NCI-H2081 (cell line): ENCODE measurements at places on chromosomes 7 and 10.

DNA sequence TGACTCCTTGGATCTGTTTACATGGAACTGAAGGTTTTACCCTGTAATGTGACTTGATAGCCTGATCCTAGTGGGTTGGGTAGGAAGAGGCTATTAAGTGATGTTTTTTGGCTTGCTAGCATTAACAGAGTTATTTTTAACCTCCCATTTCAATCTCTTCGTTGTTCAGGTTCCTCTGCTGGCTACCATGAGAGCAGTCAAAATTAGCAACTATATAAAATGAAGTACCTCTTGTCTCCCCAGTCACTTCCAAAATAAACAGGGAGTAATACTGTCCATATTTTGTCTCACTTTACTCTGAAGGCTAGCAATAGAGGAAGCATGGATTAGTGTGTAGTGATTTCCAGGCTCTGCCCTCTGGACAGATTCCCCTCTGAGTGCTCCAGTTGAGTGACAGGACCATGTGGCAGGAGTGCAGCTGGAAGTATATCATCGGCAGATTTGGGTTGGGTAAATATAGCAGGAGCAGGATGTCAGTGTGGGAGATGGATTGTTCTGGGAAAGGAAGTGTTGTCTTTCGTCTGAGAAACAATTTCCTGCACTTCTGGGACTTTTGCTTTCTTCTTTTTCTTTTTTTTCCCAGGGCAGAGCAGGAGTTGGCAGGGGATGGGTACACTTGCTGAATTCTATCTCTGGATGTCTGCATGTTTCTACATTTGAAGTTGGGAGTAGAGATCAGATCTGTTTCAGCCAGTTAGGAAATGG lies 35.2 kb downstream of the GBF1 start:
- peak; percentile 21 for DNase-seq

DNA sequence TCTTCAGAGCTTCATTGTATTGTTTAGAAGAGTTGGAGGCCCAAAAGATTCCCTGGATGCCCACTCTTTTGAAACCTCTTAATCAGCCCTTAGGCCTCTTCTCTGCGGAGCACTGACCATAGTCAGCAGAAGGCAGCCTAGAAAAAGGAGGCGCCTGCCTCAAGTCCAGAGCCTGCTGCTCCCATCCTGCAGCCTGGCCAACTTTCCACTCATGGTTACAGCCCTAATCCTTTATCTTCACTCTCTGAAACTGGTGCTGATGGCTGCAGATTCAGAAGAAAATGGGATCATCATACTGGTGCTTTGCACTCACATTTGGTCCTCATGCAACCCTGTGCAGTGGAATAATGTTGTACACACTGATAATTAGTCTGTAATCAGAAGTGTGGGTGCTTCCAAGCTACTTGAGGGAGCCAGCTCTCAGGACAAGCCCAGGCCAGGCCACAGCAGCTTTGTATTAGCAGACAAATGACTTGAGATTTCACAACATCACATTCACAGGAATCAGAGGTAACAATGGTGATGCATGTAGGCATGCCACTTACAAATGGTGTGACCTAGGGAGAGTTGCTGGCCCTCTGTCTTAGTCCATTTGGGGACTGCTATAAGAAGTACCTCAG lies 272.9 kb downstream of the GALNT17 start:
- DNase-seq: no peak

DNA sequence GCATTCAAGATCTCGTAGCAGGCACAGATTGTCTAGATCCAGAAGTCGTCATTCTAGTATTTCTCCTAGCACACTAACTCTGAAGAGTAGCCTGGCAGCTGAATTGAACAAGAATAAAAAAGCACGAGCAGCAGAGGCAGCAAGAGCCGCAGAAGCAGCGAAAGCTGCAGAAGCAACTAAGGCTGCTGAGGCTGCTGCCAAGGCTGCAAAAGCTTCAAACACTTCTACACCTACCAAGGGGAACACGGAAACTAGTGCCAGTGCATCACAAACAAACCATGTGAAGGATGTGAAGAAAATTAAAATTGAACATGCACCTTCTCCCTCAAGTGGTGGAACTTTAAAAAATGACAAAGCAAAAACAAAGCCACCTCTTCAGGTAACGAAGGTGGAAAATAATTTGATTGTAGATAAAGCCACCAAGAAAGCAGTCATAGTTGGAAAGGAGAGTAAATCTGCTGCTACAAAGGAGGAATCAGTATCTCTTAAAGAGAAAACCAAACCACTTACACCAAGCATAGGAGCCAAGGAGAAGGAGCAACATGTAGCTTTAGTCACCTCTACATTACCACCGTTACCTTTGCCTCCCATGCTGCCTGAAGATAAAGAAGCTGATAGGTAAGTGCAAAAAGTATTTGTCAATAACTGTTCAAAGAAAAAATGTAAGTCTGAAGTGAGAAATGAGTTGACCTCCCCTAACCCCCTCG lies 37.7 kb downstream of the CDK13 start:
- DNase-seq: no peak

GRCh38 chr10:124827474-124827873 lies 25.9 kb downstream of the ABRAXAS2 start:
- peak; percentile 1 for DNase-seq

- no peak for DNase-seq
These were observed 139.5 kb upstream of the CHRM2 start for GRCh38 chr7:136728945-136729344.

DNA sequence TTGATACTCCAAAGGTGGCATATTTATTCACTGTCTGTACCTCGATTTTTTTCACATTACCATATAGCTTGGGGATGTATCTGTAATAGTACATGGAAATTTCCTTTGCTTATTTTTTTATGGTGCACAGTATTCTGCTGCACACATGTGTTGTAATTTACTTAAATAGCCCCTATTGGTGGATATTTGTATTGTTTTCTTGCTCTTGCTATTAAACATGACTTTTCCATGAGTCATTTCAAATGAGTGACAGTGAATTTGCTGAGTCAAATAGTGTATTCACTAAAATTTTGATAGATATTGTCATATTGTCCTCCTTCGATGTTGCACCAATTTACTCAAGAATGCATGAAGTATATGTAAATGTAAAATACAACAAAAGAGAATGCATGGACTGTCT lies 122.7 kb upstream of the STEAP4 start:
- no peak for DNase-seq

DNA sequence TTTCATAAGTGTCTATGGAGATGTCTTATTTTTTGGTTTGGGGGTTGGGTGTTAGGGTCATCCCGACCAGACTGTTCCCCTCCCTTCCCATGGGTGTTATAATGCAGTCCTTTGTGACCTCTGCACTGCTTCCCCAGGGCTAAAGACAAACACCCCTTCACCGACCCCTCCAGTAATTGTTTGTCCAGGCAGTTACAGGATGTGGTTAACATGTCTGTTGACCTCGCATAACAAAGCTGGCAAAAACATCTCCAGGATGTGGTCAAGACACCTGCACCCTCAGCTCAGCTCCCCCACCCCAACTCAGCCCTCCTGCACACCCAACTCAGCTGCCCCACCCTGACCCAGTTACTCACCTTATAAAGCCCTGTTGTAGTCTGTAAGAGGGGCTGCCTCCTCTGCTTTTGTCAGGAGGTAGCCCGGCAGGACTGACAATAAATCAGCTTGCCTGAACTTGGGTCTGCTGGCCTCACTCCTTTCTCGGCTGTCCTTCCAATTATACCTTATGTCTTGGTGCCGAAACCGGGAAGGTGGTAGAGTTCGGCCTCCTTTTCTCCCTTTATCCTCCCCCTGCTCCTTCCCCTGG lies 102.2 kb downstream of the ZNF92 start:
- no peak for DNase-seq

GRCh38 chr7:130650611-130651120 lies 17.9 kb downstream of the COPG2 start:
- DNase-seq: no peak
